Stimulated activated CD8-positive, alpha-beta memory T cell treated with anti-CD3 and anti-CD28 coated beads, Interleukin-2, amount 100 ng/mL, for 1 hour (primary cell): ENCODE measurements at places on chromosomes 11 and 22.

- DNase-seq, result no peak
These were observed 50.8 kb downstream of the SCN3B start for GRCh38 chr11:123603666-123604065.

DNA sequence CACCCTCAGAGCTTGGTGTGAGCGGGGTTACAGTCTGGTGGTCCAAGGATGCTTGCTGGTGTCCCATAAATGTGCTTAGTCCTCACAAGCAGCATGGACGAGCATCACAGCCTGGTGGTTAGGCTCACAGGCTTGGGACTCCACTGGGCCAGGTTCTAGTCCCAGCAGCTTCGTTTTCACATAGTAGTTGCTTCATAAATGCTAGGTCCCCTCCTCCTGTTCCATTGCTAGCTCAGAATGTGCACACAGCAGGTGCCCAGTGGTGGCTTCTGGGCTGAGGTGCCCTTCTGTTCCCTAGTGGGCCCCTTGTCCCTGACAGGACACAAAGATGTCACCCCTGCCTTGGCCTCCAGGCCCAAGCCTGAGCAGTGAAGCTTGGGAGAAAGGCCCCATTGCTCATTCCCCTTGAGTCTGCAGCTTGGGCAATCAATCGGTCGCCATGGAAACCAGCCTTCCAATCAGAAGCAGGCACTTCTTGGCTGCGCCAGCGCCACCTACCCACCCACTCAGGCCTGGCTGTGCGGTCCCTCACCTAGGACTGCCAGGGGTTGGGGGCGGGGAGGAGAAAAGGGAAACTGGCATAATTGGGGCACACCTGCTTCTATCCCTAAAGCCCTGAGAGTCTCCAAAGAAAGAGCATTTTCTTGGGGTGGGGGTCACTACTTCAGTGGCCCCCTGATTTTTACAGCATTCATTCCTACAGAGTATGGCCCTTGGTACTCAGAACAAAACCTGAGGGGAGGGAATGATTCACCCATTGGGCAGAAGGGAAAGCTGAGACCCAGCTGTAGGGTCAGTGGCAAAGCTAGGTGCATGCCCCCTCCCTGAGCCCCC, 48.1 kb downstream of the CYTH4 start:
- no peak for DNase-seq

DNA sequence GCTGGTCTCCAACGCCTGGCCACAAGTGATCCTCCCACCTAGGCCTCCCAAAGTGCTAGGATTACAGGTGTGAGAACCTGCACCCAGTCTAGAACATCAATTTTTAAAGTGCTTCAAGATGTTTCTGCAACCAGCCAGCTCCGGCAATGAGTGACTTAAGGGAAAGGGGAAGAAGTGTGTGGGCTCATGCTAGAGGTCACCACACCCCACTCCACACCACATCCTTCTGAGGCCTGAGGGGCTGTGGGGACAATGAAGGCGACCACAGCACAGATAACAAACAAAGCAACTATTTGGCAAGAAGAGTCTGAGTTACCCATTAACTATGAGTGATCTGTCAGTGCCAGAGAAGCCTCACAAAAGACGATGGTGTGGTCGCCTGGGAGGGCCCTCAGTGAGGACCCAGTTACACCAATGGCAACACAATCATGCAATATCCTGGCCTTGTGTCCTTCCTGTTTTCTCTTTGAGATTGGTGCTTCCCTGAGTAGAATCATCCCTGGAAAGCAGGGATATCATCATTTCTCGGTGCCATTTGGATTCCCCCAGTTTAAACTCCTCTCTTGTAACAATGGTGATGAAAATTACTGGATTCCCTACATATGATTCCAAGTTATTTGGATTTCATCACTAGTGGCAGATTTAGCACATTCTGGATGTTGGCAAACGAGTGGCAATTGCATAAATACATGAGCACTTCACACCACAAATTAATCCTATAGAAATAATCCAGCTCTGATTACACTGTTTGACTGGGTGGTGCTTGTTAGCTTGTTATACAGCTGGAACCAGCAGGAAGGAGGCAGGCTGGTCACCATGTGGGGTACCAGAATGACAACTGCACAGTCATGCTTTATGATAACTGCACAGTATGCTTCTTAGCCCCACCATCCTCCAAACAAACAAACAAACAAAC, 18.4 kb downstream of the ABTB2 start:
- DNase-seq, result no peak

GRCh38 chr22:38083931-38084631, at the start of gene SLC16A8:
Gene SLC16A8, minus strand, starts transcription at chr22:38084184. Its CDS starts 1,311 bp downstream, at chr22:38082873.
- no peak for DNase-seq

DNA sequence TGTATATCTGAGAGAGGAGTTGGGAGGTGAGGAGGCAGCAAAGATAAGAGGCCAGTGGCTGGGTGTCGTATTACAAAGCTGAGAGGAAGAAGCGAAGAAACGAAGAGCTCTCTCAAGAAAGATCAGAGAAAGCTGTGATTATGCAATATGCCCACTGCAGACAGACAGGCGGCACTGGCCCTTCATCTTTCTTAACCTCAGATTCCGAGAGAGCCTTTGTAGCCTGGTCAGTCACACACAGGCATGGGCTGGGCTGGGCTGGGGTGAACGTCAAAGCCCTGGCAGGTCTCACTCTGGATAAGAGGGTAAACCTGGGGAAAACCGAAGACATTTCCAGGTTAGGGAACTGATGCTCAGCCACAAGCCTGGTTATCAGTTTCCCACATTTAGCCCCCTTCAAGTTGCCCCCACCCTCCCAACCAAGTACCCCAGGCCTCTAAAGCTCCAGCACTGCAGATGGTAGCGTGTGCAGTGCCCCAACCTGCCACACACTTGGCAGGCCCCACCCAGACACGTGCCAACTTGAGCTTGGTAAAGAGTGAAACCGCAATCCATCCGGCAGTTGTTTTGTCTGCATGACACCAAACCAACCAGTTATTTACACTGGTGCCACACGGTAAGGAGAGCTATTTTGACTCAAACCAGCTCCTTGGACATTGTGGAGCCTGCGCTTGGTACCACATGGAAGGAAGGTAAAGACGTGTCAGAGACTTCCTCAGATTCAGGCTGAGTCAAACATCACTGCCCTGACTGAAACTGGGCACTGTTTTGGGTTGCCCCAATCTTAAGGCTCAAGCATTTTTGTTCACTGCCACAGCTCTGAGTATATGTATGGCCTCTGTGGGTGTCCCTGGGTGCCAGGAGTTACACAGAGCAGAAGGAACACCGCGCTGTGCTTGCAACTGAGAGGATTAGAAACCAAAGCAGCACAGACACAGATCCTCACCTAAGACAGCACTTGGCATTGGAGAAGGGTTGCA, 135.9 kb downstream of the FDX1 start:
- DNase-seq, result no peak

- DNase-seq, result no peak
These were observed 26.5 kb upstream of the SESN3 start for GRCh38 chr11:95257456-95257971.

GRCh38 chr11:37511425-37511933, 913.4 kb upstream of the RAG2 start:
- DNase-seq, result no peak

DNA sequence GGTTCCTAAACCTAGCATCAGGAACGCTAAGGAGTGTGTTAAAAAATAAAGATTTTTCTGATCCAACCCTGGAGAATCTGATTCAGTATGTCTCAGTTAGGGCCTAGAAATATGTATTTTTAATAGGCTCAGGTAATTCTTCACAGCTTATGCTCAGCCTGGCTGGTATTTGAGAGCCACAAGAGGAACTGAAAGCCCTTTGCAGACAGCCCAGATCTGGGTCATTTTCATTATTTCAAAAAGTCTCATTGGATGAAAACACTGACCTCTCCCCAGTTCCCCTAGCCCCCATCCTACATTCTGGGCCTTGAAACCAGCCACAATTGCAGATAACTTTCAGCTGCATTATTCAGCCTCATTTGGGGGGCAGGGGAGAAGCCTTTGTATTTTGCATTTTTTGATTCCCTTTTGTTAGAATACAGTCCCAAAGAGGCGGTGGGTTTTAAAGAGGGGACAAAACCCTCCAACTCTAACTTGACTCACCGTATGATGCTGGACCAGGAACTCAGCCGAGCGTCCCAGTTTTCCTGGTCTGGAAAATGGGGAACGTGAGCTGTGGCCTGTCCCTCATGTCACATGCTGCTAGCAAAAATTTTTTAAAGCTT, 66.0 kb upstream of the LARGE1 start:
- DNase-seq, result no peak

DNA sequence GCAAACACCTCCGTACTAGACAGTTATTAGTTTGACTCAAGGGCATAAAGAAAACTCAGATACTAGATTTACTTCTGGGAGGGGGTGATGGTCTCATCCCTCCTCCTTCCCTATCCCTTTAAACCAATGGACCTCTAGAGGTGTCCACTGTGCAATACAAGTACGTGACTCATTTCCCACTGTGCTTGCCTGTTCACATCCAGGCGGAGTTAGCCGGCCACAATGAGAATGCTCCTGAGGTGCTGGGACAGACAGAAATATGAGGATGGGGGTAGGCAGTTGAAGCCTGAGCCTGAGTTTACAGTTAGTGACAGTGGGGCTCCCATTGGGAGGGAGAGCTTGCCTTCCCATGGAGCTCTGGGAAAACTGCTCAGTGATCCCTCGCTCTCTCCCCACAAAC, 8.4 kb upstream of the PMM1 start:
- DNase-seq, result no peak

DNA sequence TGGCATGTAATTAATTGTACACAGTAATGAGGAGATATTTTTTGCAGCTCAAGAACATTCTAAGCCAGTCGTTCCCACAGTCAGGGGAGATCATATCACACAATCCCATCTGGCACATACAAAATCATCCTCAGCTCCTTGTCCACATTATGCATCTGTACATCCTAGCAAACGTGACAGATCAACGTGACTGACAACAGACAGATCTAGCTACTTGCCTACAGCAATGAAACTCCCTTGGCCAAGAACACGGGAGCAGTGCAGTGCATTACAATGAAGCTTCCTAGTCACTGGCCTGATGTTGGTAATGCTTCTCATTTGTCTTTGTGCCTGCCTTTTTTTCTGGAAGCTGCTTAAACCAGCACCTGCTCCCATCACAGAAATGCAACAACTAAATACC, 24.5 kb upstream of the GUCY1A2 start:
- no peak for DNase-seq

DNA sequence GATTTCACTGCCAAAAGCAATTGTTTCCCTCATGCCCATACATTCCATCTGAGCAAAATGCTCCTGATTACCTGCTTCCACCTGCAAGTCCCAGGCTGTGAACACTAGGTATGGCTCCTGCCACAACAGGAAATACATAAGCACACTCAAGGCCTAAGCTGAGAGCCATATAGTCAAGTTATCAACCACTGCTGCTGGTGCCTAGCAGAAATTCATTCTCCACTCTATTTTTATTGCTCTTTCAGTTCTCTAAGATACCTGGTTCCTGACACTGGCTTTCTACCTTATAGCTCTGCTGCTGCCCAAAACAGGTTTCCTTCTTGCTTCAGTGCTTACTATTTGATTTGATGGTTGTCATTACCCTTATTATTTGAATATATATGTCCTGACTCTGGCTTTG, 31.6 kb downstream of the SLC36A4 start:
- DNase-seq, result no peak

DNA sequence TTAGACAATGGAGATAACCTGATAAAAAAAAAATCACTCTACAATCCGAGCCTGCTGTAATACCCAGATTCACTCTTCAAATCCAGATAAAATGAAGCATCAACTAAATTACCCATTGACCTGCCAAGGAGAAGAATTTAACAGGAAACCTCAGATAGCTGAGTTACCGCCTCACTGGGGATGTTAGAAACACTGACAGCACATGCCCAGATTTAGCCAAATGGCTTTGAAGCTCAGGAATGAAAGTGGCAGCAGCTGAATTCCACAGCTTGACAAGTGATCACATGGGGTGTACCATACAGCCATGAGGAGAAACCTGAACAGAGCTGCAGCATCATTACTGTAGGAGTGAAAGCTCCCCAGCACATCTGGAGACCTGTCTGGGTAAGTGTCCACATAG, 807.6 kb downstream of the DLG2 start:
- no peak for DNase-seq

DNA sequence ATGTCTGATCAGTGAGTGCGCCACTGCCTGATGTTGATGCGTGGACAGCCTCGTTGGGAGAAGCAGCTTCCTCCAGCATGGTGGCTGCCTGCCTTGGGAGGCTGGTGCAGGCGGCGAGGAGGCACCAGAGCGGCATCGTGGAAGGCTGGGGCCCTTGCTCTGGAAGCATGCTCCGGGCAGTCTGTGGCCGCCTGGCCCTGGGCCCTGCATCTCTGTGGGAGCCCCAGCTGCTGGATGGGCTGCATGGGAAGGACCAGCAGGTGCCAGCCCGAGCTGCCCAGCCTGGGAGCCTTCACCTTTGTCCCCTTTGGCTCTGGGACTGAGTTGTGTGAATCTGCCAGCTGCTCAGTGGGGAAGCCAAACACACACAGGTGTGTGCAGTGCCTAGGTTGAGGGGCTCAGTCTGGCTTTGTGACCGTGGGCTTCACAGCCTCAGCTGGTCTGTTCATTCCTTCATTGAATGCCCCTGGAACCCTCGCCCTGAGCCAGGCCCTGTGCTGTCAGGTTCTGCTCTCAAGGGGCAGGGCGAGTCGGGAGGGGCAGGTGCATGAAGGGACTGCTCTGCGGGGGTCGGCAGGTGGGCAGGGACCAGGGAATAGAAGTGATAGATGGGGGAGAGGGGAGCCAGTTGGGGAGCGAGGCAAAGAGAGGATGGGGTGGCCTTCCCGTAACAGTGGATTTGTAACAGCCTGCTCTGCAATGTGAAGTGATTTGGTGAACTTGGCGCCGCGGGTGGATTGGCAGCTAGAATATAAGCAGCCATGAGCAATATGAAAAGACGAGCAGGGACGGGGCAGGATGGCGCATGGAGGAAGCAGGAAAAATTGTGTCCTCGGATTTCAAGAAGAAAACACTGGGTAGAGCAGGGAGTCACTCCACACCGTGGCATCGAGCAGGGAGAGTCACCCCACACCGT, 354.2 kb downstream of the TBC1D22A start:
- no peak for DNase-seq

GRCh38 chr11:108835624-108836023, 170.8 kb downstream of the DDX10 start:
- no peak for DNase-seq

DNA sequence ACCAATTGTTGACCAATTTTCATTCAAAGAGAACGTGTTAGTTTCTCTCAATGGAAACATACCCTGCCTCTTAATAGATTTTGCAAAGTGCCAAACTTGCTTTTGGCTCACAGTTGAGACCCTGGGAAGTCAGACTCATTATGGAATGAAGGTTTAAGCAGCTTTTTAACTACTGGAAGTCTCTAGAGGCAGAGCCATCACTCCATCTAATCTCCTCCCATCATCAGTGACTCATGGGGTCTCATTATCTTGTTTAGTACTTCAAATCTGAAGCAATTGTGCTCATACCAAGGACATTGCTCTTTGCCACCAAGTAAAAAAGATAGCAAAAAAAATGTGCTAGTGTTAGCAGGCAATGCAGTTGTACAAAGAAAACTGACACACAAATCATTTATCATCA, 537.1 kb upstream of the LRRC4C start:
- DNase-seq, result no peak

- DNase-seq, result no peak
These were observed 374.7 kb upstream of the LARGE1 start for GRCh38 chr22:34294986-34295385.

DNA sequence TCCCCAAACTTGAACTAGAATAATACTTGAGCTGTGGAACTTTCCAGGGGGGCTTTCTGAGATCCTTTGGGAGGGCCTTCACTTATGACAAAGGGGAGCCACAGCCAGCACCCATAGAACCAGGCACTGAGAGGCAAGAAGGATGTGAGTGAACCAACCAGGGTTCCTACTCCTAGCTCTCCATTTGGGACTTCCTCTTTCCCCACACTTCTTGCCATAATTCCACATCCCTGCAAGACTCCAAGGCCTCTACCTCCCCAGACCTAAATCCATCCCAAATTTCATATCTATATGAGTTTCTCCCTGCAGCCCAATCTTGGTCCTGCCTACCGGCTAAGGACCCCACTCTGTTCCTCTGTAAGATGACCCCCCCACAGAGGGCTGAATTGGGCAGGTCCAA, 31.5 kb downstream of the NRXN2 start:
- DNase-seq, result no peak
